ENCODE measurements at places on chromosomes 2 and 18.

- DNase-seq: no peak
These were observed 15.5 kb downstream of the COLEC11 start for GRCh38 chr2:3610415-3610814.

GRCh38 chr2:8870441-8870840 is 33.0 kb upstream of the KIDINS220 start:
- DNase-seq: no peak

DNA sequence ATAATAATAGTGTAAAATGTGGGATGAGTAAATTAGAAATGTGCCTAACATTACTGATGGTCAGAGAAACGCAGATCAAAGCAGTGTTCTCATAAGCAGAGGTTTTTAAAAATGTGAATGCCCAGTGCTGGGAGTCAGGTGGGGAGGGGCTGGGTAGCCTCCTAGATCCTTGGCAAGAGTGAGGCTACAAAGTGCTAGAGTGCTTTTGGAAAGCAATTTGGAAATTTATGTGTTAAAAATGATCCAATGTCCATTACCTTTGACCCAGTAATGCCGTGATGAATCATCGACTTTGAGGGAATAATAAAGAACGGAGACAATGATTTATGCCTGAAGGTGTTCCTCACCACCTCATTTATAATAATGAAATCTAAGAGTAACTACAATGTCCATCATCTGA is 44.9 kb upstream of the TWIST2 start:
- DNase-seq: no peak

- DNase-seq: no peak
These were observed 76.2 kb downstream of the KIAA2012 start for GRCh38 chr2:202149155-202149762.

DNA sequence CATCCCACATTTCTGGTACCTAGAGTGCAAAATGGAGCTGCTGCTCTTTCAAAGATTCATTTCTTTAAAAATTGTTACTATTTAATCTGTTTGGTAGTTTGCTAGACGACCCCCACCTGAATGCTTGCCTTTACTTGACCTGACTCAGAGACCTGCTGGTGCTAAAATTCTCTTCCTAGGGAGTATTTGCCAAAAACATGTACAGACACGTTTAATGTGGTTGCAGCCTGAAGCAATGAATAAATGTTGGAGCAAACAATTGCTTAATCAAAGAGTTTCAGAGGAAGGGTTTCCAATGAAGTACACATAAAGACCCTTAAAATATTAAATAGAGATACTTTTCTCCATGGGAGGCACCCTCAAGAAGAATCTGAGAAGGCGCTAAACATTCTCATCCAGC is 734.4 kb downstream of the CBLN2 start:
- DNase-seq: no peak

GRCh38 chr2:58237741-58238140 is 3.4 kb downstream of the FANCL start:
- no peak for DNase-seq

DNA sequence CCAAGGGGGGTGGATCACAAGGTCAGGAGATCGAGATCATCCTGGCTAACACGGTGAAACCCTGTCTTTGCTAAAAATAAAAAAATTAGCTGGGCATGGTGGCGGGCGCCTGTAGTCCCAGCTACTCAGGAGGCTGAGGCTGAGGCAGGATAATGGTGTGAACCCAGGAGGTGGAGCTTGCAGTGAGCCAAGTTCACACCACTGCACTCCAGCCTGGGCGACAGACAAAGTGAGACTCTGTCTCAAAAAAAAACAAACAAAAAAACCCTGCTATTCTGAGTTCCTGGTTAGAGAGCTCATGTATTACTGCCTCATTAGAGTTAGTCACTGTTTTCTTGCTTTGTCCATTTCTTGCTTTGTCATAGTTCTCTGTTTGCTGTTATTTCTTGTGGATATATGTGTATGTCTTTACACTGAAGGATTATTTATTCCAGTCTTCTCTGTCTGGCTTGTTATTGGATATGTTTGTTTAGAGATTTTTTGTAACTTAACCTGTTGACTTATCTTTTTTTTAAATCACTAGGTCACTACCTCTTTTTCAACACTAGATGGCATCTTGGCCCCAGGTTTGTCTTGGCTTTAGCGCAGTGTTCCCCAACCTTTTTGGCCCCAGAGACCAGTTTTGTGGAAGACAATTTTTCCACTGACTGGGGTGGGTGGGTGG is 17.0 kb downstream of the TTLL4 start:
- no peak for DNase-seq

- DNase-seq: no peak
These were observed 12.6 kb downstream of the NR4A2 start for GRCh38 chr2:156319811-156320485.

DNA sequence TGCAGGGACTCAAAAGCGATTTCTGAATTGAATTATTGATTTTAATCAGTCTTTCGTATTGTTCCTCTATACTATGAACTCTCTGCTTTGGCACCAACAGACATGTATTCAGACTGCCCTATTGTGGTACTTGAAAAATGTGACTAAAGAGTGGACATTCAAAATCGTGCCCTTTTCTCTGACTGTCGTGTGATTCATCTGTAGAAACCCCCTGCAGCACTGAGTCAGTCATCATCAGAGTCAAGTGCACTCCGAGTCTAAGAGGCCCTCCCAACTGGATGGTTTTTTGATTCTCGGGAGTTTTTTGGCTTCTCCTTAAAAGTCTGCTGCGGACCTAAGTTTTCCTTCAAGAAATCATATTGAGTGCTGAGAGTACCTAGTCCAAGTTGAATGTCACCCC is 96.4 kb upstream of the FOSL2 start:
- no peak for DNase-seq

DNA sequence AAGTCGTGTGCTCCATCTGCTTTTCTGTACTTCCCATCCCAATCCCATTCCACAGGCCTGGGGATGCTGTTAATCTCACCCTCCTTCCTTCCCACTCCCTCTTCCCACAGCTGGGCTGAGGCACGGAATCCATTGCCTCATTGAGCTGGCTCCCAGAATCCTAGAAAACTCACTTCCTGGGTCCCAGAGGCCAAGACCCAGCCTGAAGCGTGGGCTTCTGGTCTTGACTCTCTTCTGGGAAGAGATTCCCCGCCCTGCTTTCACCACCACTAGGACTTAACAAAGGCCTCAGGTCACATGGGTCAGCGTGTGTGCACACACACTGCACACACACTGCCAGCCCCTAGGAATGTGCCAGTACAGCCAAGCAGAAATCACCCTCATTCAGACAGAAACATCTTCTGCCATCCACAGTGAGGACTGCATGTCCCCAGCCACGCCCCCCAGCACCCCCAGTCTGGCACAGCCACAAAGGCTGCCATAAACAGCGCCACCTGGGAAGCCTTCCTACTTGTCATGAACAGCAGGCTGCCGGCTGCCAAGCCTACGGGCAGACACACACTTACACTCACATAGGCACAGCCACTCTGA is 165.8 kb downstream of the TNS1 start:
- DNase-seq: no peak

DNA sequence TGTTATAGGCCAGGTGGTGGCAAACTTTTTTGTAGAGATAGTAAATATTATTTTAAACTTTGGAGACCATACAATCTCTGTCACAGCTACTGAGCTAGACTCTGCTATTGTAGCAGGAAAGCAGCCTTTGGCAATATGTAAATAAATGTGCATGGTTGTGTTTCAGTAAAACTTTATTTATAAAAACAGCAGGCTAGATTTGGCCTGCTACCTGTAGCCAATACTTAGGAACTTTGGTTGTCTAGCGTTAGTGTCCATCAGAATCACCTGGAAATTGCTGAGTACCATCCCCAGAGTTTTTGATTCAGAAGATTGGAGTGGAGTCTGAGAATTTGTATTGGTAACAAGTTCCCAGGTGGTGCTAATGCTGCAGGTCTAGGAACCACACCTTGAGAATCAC is 23.8 kb upstream of the TNFRSF11A start:
- no peak for DNase-seq

- no peak for DNase-seq
These were observed 358.9 kb downstream of the HRH4 start for GRCh38 chr18:24819141-24819890.

- DNase-seq: no peak
These were observed 200.7 kb upstream of the SMAD7 start for GRCh38 chr18:49151482-49151881.

DNA sequence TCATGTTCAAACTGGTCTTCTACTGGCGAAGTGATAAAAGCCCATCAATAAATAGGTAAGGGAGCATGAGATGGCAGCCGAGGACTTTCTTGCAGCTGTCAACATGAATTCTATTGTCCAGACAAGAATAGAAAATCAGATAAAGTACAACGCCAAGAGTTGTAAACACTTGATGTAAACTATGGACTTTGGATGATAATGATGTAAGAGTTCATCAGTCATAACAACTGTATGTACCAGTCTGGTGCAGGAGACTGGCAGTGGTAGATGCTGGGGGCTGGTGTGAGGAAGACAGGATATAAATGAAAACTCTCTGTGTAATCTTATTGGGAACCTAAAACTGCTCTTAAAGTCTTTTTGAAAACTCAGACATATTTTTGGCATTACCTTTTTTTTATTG is 155.9 kb upstream of the RASGRP3 start:
- DNase-seq: no peak

GRCh38 chr2:112166806-112167499 is 28.8 kb downstream of the FBLN7 start:
- no peak for DNase-seq

DNA sequence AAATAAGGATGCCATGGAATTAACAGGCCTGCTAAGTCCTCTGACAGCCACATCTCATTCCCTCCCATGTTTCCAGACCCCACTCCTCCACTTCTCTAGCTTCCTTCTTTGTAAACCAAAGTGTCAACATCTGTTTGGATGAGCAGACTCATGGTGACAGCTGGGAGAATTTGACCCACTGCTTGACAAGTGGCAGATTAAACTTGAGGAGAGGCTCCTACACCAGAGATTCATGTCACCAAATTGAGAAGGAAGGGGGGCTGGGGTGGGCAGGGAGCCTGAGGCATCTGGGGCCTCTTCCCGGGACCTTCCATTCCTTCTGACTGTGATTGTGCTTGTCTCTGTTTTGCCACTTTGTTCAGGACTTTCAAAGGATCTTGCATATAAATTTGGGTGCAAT is 41.0 kb upstream of the IGFBP5 start:
- no peak for DNase-seq

DNA sequence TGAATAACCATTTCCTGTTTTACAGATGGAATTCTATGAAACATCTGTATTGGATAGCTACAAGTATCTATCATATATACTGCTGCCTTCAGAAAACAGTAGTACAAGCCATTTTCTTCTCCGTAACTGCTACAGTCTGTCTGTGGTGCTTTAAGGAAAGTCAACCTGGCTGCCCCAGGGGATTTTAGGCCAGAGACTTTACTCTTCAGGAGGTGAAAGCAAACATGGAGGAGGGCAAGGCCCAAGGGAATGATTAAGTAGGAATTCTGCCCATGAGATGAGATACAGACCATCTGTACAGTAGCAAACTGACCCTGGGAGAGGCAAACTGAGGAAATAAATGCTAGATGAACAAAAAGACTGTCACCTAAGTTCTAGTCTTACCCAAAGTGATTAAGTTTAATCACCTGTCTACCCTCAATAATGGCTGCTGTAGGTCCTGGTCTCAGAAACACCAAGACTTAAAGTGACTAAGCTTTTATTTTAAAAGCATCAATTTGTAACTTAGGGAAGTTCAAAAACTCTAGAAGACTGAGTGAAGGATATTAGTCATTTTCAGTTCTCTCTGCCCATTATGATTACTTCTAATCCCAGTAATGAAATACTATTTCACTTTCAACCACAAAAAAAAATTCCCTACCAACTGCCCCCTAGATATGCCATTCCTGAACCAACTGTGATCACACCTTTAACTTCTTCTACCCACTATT is 14.8 kb downstream of the MBD2 start:
- no peak for DNase-seq

DNA sequence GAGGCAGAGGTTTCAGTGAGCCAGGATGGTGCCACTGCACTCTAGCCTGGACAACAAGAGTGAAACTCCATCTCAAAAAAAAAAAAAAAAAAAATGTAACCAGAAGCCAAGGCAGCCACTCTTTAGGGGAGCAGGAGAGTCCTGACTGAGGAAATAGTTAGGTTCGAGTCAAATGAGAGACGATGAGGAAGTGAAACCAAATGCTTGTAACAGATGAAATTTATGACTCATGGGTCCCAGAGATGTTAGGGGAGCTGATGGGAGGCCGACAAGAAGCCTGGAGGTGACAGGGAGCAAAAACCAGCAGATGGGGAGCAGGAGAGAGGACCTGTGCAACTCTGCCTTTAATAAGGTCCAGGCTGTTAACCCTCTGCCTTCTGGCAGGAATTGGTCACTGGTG is 756.1 kb upstream of the DDX18 start:
- no peak for DNase-seq

DNA sequence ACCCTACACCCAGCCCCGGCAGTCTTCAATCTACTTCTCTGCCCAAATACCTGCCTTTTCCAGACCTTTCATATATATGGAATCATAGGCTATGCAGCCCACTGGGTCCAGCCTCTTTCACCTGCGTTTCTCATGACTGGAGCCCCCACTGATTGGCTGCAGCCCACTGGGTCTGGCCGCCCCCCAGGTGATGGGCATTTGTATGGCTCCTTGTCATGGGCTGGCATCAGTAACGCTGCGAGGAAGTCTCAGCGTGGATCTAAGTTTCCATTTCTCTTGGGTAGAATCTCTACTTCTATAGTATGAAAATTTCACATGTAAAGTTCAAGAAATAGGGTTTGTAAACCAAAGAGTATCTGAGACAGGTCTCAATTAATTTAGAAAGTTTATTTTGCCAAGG is 281.9 kb downstream of the NDUFA10 start:
- DNase-seq: no peak

- no peak for DNase-seq
These were observed 33.9 kb downstream of the CD8B2 start for GRCh38 chr2:106521016-106521415.

- DNase-seq: no peak
These were observed 146.4 kb downstream of the SH3RF3 start for GRCh38 chr2:109275120-109276012.

- no peak for DNase-seq
These were observed 185.5 kb upstream of the SETBP1 start for GRCh38 chr18:44495151-44495550.

DNA sequence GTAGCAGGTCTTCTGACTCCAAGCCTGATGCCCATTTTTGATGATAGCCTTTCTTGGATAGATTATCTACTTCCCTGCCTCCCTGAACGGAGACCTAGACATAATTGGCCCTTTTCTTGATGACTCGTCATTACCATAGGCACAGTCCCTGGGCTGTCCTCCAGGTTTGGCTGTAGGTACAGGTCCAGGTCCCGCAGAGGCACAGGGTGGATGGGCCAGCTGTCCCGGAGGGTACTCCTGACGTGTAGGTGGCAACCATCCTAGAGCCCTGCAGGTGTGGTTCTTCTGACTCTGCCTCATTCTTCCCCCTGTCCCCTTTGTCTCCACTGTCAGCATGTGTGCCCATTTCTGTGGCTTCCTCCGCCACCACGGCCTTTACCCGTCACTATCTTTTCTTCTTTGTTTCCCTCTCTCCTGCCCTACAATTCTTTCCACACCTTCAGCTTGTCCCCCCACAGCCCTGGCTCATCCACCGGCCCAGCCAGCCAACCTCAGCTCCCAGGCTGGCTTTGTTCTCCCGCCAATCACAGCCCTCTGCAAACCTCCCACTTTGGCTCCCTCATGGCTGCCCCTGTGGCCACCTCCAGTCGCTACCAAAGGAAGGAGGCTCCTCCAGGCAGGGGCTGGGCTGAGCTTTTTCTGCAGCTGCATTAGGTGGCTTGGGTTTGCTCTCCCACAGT is 102.8 kb downstream of the SMAD7 start:
- no peak for DNase-seq

GRCh38 chr2:170165129-170165528 is 12.8 kb upstream of the MYO3B start:
- DNase-seq: no peak

All from activated CD4-positive, alpha-beta T cell treated with anti-CD3 and anti-CD28 coated beads, Interleukin-2, amount 50 U/mL, for 1 hour (primary cell).